ENCODE measurements at places on chromosomes 12 and 14. TPM values are rescaled to one million over a fixed set of nuclear protein-coding genes. Genes with fewer than 3 reads are reported as not detected.
A peak's percentile ranks its signal among the peaks of the same experiment; 100 is the strongest.

The SYNE3 gene
- total RNA-seq: 15.9 TPM

The EXOC3L4 gene
- total RNA-seq: 1.6 TPM

GRCh38 chr14:101551729-101552595 is 9.3 kb upstream of the DIO3 start:
- DNase-seq: no peak

DNA sequence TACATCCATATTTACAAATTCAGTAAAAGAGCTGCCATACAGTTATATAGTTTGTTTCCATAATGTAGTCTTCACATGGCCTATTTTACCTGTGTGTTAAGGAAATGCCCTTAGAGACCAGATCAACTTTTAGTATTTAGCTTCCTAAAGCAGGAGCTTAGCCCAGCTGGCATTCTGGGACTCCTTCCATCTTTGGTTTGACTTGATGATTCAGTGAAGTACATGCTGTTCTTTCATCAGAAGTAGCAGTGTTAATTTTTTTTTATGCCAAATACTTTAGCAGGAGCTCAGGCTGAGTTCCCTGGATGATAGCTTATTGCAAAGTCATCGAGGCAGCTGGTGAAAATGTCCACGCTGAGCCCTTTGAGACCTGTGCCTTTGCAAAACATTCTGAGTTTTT is 101.0 kb downstream of the FOXG1 start:
- no peak for DNase-seq

GRCh38 chr12:130646716-130647370 is 69.3 kb downstream of the RIMBP2 start:
- DNase-seq: no peak

The CHGA gene
- total RNA-seq: 101 TPM

DNA sequence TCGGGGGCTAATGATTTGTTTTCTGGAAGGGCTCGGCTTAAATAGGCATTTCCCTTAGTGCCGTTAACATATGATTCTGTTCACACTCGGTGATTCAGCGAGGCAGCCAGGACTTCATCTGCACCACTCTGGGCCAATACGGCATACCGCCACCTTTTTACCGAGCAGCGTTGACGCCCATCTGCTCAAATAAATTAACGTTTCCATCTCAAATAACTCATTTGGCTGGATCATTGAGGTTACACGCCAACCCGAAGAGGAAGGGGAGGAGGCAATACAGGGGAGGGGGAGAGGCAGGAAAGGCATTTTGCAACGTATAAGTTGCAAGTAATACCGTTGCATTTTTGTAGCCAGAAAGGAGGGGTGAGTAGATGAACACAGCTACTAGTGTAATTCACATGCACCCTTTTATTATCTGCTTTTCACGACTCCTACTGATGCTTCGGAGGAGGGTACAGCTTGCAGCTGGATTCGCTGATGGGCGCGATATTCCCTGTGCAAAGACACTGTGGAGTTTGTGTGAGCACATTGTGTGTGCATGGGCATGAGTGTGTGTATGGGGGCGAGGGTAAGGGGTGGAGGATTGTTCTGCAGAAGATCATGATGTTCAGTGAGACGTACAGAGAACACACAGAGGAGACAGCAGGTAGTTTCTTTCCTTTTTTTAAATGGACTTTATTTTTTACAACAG is 45.9 kb downstream of the MAP1LC3B2 start:
- DNase-seq: no peak

DNA sequence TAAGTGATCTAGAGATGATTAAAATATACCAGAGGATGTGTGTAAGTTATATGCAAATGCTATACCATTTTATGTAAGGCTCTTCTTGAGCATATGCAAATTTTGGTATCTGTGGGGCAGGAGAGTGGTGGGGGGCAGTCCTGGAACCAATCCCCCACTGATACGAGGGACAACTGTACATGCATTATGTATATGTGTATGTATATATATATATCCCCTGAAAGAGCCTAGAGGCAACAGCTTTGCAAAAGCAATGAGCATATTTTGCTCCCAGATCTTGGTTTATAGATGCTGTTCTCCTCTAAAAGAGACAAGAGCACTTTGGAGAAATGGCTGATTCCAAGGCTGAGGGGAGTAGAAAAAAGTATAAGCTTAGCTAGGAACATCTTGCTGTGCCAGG is 12.4 kb upstream of the SLC25A3 start:
- no peak for DNase-seq

- no peak for DNase-seq
Observed at GRCh38 chr12:117030187-117030900, 68.9 kb downstream of the TESC start.

- peak; percentile 81 for DNase-seq
Observed at GRCh38 chr12:54370171-54370730, 6.0 kb upstream of the GPR84 start.

DNA sequence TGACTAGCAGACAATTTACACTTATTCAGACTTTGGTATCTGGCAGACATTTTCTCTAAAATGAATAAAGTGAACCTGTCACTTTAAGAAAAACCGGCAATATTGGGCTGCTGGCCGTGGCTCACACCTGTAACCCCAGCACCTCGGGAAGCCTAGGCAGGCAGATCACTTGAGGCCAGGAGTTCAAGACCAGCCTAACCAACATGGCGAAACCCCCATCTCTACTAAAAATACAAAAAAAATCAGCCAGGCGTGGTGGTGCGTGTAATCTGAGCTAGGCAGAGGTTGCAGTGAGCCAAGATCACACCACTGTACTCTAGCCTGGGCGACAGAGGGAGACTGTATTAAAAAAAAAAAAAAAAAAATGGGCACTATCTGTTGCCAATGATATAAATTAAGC is 11.5 kb downstream of the DUSP16 start:
- DNase-seq: no peak

The RNF212B gene
- not detected for total RNA-seq

The KRT82 gene
- total RNA-seq: not detected

DNA sequence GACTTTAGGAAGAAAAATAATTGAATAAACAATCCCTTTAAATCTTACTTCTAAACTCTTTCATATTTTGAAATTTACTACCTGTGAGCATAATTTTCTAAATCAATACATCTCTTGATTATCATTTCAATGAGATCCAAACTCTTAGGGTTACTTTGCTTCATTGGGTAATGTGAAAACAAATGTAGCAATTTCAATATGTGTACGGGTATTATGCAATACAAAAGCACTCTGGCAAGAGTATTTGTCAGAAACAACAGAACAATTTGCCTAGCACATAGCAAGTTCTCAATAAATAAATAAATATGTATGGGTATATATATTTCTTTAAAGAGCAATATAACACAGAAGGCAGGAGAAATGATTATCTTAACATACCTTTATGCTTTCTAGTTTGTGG is 77.1 kb downstream of the PLEKHG7 start:
- no peak for DNase-seq

DNA sequence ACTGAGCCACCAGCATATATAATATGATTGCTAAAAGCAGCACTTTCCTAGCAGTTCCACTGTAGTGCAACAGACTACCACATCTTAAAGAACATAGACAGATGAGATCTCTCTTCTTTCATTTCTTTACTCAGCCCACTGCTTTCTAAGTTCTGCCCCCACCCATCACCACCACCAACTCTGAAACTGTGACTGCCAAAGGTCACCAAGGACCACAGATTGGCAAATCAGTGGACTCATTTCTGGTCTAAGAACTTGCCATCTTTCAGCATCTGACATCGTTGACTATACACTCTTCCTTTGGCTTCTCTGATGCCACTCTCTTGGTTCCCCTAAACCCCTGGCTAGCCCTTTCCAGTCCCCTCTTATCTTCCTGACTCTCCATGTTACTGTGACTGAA is 38.4 kb downstream of the IFNG start:
- no peak for DNase-seq

GRCh38 chr14:70144046-70144445 is 44.7 kb downstream of the SLC8A3 start:
- no peak for DNase-seq

DNA sequence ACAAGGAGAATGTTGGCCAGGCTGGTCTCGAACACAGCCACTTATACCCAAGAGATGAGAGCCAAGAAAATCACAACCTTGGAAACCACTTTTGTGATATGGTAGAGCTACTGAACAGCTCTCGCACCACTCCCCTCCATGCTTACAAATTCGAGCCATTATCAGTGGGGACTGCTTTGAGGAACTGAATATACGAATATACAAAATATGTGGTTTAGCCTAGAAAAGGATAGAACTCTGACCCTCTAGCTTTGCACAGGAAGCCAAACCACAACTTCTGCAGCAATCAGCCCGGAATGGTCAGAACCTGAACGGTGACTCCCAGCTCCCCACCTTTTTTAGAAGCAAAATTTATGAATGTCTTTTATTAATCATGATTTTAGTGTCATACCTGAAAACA is 129.8 kb upstream of the TMEM132C start:
- no peak for DNase-seq

The HCAR2 gene
- not detected for total RNA-seq

DNA sequence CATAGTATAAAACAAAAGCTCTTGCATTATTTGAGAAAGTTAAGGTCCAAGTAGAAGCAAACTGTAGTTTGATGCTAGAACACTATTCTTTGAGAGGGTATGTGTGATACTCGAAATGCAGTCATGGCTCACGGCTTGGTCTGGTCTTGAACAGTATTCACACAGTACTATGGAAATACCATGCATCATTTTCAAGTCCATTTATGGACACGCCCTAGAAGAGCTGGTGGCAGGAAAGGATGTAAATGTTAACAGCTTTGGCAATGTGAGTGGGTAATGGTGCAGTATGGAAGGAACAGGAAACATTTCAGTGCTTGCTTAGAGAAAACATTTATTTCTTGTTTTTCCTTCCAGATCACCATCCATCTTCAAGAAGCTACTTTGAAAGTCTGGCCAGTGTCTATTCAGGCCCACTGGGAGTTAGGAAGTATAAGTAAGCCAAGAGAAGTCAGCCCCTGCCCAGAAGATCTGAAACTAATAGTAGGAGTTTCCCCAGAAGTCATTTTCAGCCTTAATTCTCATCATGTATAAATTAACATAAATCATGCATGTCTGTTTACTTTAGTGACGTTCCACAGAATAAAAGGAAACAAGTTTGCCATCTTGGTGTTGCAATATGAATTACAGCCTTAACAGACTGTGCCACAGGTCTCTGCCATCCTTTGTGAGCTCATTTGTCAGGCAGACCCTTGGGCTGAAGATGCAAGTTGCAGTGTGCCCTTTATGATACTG is 5.7 kb upstream of the AKAP5 start:
- no peak for DNase-seq

- DNase-seq: no peak
Observed at GRCh38 chr14:70655110-70655826, 13.6 kb downstream of the TTC9 start.

- DNase-seq: no peak
Observed at GRCh38 chr14:83483063-83483462, 1949.4 kb upstream of the SEL1L start.

The DDX23 gene
- total RNA-seq: 64.1 TPM

- DNase-seq: peak; percentile 76
Observed at GRCh38 chr12:116236148-116236731, 41.3 kb downstream of the MED13L start.

- DNase-seq: no peak
Observed at GRCh38 chr12:79444089-79444488, 246.7 kb downstream of the PAWR start.
